ENCODE measurements at places on chromosomes 3 and 15.

- no peak for DNase-seq
Measured at GRCh38 chr3:178454726-178455125, 81.5 kb upstream of the KCNMB2 start.

- no peak for DNase-seq
Measured at GRCh38 chr3:159627229-159627628, 361.4 kb upstream of the IL12A start.

GRCh38 chr3:70861234-70861633, 548.8 kb upstream of the MDFIC2 start:
- DNase-seq, result no peak

DNA sequence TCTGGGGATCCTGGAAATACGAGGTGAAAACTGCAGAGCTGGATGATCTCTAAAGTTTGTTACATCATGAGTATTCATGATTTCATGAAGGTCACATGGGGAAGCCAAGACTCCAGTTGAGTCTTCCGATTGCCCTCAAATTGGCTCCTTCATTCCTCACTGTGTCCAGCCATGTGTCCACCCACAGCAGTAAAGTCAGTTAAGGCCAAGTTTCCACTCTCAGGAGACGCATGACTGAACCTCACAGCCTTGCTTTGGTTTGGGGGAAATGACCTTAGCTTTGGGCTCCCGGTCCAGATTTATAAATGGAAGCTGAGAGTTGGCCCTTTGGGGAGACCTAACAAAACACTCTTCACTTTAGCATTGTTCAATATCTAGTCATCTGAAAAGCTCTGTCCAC, 289.7 kb upstream of the MCTP2 start:
- no peak for DNase-seq

- no peak for DNase-seq
Measured at GRCh38 chr15:63071288-63071909, 28.9 kb downstream of the TPM1 start.

DNA sequence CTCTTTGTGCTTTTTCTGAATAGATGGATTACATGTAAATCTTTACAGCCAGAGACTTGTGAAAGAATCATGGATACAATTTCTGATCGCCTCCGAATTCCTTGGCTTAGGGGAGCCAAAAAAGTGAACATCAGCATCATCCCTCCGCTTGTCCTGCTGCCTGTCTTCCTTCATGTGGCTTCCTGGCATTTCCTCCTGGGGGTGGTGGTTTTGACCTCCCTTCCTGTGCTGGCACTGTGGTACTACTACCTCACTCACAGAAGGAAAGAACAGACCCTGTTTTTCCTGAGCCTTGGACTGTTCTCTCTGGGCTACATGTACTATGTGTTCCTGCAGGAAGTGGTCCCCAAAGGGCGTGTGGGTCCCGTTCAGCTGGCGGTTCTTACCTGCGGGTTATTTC, 5.9 kb downstream of the ZDHHC23 start:
- DNase-seq, result no peak

- DNase-seq, result no peak
Measured at GRCh38 chr15:59792359-59792758, 103.2 kb upstream of the BNIP2 start.

- no peak for DNase-seq
Measured at GRCh38 chr15:83671603-83672002, 17.7 kb downstream of the ADAMTSL3 start.

DNA sequence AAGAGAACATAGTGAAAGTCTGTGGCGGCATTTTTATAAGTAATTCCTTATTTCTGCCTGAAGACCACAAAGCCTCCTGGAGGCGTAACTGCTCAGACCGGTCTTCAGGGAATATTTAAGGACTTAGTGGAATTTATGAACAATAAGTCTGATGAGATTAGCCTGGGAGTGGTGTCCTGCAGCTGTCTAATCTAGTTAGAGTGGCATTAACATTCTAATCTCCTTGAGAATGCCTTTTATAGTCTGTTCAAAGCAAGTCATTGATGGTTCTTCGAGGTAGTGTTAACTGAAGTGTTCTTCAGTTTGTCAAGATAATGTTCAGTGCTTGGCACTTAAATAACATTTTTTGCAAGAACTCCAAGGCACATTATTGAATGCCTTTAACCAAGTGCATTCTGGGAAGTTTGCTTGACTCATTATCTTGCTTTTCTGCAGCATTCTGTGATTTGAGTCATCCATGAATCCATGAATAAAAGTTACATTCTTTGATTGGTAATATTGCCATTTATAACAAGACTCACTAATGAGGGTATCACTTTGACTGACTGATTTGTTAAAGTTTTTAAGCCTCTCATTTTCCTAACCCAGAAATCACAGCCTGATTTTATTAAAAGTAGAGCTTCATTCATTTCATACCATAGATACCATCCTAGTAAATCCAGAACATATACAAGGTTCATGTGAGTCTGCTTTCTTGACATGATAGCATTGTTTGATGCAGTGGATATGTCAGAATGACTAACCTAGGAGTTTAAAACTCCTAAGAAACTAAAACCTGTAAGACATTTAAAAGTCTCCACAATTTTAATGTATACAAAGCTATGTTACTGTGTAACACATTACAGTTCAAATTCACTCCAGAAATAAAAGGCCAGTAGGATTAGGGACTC, 12.5 kb downstream of the RBM5 start:
- DNase-seq, result no peak

Data from GM18507 (cell line).